ENCODE measurements at places on chromosomes 4 and X.

- DNase-seq: no peak
Measured at GRCh38 chrX:134718966-134719317, 60.7 kb upstream of the PLAC1 start.

DNA sequence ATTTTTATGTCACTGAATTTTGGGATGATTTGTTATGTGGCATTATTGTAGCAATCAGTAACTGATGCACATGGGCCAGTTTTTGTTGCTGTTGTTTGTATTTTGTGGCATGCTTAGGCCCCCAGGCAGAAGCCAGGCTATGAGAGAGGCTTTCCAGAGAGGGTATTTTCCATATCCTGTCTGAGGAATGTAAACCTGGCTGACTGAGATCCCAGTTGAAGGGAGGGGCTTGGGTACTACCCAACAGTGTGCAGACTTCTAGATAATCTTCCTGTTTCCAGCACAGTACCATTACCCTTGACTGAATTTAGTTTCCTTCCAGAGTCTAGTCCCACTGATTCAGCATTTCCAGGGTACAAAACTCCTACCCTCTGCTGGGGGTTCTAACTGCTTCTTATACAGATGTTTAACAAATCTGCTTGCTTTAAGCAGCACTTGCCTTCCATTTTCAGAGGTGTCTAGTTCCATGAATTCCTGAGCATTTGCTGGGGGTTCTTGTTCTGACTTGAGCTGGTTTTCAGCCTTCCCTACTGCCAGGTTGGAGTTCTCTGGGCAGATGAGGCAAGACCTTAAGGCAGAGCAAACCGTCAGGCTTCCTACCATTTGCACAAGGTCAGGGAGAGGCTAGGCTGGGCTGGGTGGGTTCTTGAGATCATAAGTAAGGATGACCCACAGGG lies 104.7 kb upstream of the EGFL6 start:
- DNase-seq: peak; percentile 54

DNA sequence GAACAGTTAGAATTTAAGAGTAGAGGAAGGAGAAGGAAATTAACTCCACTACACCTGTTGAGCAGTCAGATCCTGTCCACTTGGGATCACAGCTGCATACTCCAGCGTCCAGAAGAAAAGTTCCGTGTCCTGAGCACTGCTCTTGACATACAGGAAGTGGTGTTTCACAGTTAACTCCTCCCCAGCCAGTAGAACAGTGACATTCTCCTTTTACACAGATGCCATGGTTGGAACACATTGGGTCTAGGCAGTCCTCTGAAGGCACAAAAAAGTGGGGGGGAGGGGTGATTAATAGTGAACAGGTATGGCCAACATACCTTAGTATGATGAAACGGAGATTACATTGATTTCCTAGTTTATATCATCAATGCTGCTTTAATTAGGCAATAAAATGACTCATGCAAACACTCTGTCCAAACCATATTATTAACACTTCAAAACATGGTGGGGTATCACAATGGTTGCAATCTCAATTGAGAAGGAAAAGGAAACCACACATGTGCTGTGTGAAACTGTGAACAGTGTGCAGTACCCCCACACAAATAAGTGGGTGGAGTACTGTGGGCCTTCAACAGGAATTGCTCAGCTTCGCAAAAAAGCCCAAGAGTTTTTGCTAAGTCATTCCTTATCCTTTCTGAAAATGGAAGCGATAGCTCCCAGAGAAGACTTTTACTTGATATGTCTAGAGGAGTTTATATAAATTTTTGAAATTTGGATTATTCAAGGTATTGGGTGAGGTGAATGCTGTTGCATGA lies 295.6 kb downstream of the SH2D1A start:
- no peak for DNase-seq

GRCh38 chrX:1165535-1166196 lies 46.8 kb downstream of the CRLF2 start:
- DNase-seq: no peak

- no peak for DNase-seq
Measured at GRCh38 chr4:126756050-126756829, 876.5 kb upstream of the INTU start.
